ENCODE measurements at places on chromosomes 5 and 9.

DNA sequence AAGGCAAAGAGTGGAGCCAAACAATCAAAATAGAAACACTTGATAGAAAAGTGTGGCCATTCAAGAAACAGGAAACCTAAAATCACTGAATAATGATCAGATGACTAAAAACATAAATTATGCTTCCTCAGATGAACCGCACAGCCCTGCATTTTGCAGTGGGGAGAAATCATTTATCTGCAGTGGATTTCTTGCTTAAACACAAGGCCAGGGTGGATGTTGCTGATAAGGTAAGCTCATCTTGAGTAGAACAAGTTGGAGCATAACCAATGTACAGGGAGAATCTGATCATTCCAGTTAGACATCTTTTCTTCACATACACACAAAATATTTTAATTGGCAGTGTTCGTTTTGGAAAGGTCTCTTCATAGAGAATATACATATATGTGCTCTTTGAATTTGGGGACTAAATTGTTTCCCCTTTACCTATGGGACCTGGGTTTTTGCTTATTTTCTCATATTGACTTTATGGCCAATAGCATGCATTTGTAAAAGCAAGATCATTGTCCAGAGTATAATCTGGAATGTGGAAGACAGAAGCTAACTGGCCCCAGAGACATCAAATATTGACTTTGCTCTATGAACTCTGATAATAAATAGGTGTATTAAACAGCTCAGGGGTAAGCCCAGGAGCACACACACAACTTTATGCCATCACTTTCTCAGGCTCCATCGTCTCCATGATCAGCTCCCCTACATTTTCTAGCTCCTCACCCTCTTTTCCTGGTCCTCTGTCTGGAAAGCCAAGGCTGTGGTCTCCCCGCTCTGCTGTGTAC, 9.1 kb downstream of the ANKDD1B start:
- DNase-seq, result no peak

DNA sequence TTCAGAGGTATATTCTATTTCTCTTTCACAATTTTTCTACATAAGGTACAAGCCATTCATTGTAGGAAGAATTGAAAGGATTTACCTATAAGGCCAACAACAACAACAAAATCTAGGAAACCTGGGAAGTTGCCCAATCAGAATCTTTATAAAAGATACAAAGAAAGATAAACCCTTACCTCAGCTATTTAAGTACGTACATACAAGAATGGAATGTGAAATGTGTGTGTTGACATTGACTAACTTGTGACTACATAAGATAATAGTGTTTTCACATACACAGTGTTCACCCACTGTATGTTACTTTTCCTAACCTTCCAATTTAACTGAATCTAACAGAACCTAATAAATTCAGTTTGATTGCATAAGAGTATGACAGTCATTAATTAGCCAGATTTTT, 154.1 kb downstream of the ADAMTS6 start:
- DNase-seq, result no peak

DNA sequence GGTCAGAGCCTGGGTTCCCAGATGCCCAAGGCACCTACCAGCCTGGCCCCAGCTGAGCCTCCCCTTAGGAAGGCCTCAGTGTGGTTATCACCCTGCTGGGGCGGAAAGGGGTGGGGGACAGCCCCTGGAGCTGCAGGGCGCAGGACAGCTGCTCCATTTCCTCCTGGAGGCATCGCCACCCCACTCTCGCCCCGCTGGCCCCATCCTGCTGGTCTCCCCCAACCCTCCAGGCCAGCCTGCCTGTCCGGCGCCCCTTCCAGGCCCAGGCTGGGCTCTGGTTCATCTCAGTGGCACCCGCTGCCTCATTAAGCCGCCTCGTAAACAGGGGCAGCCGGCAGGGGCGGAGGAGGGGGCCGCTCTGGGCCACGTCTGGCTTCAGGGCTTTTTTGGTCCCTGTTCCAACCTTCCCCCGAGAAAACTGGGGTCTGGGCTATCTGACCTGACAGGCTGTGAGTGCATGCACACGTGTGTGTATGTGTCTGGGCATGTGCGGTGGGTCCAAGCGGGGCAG, 30.8 kb upstream of the ENHO start:
- no peak for DNase-seq

DNA sequence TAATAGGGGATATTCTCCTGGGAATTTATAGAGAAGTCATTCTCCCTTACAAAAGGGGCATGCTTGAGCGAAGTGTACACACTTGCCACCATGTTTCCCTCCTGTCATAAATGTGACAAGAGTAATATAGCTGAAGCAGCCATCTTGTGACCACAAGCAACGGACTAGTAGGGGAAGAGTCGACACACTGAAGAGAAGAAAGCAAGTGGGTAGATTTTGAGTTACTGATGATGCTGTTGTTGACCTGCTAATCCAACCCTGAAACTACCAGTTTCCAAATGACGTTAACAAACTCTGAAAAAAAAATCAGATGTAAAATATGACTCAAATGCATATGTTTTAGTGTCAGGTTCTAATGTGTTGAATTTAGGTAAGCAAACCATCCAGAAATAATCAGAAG, 350.4 kb downstream of the CDH10 start:
- DNase-seq, result no peak

DNA sequence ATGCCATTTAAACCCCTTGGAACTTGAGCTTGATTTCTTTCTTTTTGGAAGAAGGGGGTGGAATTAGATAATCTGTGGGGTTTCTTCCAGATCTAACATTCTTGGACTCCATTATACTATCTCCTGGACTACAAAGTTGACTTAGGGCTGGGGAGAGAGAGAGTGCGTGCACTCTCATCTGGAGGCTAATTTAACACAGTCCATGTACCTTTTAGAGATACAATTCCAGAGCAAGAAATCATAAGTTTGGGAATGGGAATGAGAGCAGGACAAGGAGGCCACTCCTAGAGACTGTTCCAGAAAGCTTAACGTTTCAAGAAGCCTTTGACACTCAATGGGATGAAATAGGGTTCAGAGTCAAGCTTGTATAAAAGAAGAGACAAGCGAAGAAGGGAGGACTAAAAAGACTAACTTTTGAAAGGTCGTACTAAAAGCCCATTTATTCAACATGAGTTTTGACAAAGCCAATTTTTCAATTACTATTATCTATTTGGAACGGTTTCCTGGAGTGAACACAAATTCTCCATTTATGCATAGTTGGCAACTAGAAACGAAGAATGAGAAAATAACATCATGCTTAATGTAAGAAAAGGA, 83.4 kb downstream of the ACTL7B start:
- DNase-seq, result no peak
